T-helper 9 cell (primary cell): ENCODE measurements at places on chromosomes 2 and 18.

DNA sequence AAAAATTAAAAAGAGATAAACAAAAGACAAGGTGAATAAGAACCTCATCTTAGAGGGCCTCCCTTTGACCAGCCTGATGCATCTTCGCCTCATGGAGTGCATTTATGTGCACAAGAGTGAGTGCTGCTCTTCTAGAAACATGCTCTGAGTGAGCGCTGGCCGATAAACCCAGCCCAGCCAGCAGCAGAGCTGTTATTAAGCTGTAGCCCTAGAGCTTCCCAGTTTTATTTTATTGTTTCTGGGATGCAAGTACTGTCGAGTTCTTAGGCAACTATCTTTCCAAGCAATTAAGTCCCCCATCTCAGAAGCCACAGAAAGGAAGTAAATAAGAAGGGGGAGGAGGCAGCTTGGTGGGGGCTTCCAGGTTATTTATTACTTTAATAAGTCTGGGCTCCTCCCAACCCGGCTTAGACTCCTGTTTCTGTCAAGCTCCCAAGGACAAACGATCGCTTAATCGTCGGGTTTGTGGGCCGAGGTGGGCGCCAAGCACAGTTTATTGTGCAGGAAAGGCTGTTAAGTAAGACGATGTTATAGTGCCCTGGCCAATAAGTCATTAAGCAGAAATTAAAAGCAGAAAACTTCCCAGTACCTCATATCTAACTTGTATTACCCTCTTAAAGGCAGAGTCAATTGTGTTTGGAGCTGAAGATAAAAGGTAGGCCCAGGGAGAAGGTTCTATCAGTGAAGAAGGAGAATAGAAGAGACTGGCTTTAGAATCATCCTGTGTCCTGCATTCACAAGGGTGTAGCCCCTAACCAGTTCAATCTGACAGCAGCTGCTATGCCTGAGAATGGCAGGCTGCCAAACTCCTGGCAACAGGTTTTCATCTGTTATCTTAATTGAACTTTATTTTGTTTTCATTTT, 176.3 kb downstream of the PIK3C3 start:
- DNase-seq = no peak

GRCh38 chr2:151518802-151519201, 109.1 kb downstream of the RIF1 start:
- no peak for DNase-seq

DNA sequence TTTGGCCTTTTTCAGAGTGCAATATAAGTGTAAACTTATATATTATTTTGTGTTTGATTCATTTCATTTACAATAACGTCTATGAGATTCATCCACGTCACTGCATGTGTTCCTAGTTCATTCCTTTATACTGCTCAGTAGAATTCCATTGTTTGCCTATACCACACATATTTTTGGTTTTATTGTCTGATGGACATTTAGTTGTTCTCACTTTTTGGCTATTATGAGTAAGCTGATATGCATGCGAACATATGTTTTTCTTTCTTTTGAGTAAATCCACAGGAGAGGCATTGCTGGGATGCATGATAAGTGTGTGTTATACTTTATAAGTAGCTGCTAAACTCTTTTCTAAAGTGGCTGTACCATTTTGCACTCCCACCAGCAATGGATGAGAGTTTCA, 314.8 kb upstream of the HS6ST1 start:
- DNase-seq = no peak

DNA sequence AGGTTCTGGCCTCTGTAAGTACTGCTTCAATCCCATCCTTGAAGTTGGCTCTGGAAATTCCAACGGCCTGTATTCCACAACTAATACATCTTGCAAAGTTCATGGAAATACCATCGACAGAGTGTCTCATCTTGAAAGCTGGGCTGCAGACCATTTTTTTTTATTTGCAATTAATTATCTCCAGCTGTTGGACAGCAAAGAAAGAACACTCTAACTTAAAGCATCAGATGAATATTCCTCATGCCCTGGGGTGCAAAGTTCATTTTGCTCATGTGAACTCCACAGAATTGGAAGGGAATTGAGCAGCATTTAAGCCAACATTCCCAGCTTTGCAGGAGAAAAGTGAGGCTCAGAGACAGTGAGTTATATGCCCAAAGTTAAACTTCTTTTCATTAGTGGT, 96.5 kb upstream of the PIEZO2 start:
- no peak for DNase-seq

GRCh38 chr2:43251171-43251731, 24.8 kb upstream of the ZFP36L2 start:
- no peak for DNase-seq

DNA sequence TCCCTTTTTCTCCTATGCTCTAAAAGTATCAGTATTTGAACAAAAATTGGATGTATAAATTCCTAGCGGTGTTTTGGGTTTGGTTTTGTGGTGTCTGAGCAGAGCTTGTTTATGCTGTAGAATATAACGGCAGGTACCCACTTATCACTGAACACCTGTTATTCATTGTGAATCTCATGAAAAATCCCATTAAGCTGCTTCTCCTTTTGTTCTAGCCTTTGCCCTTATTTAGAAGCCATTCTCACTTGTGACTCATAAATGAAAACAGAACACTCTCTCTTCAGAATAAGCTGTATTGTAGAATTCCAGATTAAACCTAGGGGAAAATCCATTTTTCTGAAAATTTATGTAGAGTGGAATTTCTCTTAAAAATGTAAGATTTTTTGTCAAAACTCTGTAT, 104.0 kb downstream of the PRPF40A start:
- DNase-seq = no peak

GRCh38 chr2:95044601-95045000, 19.1 kb downstream of the MAL start:
- DNase-seq = no peak

DNA sequence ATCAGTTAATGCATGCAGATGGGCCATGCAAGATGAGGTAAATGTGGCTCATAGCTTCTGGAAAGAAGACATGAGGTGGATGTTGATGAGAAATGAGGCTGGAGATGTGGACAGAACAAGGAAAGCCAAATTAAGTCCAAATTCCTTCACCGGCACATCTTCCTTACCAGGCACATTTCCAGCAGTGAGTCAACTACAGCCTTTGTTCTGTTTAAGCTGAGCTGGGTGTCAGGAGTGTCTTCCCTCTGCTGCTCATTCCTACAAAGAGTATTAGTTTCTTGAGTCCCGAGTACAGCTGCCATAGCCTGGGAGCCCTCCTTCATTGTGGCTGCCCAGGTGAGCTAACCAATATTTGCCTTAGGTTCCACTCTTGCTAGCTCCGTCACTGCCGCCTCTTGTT, 945.0 kb downstream of the SLC4A3 start:
- no peak for DNase-seq
